ENCODE measurements at places on chromosomes 16 and 17.

- DNase-seq = peak; percentile 74
Measured at GRCh38 chr16:56848955-56849689, 15.9 kb upstream of the SLC12A3 start.

GRCh38 chr16:59339871-59340270, 605.8 kb upstream of the GOT2 start:
- no peak for DNase-seq

- no peak for DNase-seq
Measured at GRCh38 chr17:36863676-36864612, 73.3 kb upstream of the LHX1 start.

- no peak for DNase-seq
Measured at GRCh38 chr17:61532826-61533225, 58.2 kb downstream of the NACA2 start.

- DNase-seq = no peak
Measured at GRCh38 chr16:54051821-54052220, 234.8 kb downstream of the IRX3 start.

GRCh38 chr16:12009922-12010321, 33.4 kb downstream of the SNX29 start:
- no peak for DNase-seq

DNA sequence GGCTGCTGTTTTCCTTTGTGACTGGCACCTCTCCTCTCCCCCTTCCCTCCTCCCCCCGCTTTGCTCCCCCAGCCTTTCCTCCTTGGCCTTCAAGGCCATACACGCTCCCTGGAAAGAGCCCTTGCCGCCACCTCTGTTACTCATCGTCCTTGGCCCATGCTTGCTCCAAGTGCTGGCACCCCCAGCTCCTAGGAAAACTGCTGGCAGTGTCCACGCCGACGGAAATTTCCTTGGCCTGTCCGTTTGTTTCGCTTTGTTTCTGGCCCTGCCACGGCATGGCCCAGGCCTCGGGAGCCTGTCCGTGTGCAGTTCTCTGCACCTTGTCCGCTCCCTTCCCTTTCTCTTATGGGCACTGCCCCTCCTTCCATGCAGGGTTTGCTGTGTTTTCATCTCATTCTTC, 18.0 kb downstream of the CA5A start:
- no peak for DNase-seq

GRCh38 chr16:4994719-4995434, 36.7 kb downstream of the SEC14L5 start:
- no peak for DNase-seq

- no peak for DNase-seq
Measured at GRCh38 chr17:41029633-41030245, at the start of gene KRTAP1-4. TSS of gene KRTAP1-4 (minus strand) at chr17:41030195. CDS start at chr17:41030078, 117 bp downstream.

DNA sequence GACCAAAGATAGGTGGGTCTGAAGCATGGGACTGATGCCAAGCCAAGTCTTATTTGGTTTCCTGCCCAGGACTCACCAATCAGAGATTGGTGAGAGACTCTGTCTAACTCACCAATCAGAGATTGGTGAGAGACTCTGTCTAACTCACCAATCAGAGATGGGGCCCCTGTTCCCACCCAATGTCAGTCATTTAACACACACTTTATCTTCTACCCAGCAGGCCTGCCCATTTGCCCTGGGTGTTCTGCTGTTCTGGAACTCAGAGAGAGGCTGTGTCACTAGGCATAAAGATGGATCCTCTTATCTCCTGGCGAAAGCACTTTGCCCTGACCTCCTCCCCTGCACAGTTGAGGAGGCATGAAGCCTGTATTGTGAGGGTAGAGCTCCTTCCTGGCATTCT, 5.4 kb upstream of the RHOT1 start:
- DNase-seq = no peak

GRCh38 chr17:10758062-10758461, 28.2 kb upstream of the TMEM220 start:
- no peak for DNase-seq

DNA sequence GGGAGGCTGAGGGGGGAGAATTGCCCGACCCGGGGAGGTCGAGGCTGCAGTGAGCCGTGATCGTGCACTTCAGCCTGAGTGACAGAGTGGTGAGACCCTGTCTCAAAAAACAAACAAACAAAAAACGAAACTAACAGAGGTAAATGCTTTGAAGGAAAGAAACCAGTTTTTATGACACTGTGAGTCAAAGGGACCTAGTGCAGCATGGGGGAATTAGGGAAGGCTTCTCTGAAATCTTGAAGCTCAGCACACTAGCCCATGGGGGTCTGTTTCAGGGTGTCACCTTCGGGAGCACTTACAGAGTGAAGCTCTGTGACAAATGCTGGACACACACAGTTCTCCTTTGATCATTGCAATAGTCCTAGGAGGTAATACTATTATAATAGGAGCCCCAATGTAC, 16.6 kb downstream of the ITPRIPL2 start:
- no peak for DNase-seq

DNA sequence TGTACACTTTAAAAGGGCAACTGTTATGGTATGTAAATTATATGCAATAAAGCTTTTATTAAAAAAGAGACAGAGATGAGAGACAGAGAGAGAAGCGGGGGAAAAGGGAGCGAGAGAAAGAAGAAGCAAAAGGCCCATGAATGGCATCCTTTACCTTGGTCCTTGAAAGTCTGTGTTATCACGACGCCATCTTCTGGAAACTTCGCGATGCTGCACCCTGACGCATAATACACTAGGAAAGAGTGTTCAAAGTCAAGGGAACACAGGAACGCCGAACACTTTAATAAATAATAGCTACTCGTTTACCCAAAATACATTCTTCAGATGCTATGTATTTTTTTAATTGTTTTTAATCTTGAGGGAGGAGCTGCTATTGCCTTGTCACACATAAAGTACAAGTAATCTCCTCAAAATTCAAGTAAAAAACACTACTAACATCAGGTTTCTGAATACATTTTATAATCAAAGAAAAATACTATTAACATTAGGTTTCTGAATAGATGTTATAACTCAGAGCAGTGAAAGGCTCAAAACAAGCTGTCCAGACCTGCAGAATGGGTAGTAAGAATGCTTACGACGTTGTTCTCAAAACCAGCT, 23.0 kb upstream of the SLC38A8 start:
- DNase-seq = peak; percentile 55

DNA sequence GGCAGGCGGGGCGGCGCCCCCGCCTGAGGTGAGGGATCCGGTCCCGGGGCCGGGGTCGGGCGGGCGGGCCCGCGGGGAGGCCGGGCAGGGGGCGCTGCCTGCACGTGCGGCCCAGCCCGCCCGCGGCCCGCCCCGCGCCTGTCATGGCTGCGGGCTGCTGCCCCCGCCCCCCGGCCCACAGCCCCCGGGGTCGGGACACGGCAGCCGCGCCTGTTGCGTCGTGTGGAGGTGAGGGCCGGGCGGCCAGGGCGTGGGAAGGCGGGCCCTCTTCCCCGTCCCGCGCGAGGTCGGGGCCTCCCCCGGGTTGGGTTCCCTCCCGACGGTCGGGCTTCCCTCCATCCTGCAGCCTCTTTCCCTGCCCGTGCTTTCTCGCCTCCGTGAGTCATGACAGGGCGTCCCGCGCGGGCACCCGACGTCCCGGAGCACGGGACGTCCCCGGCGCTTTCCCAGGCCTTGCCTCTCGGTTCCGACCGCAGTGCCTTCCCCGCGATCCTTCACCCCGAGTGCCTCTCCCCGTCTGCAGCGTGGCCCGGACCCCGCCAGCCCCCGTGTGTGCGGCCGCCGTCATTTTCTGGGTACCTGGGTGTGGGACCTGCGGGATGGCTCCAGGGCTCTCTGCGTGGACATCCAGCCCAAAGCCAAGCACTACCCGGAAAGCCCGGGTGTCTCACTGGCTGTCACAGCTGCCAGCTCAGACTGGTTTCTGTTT, 76.7 kb downstream of the CHD9 start:
- peak; percentile 43 for DNase-seq

DNA sequence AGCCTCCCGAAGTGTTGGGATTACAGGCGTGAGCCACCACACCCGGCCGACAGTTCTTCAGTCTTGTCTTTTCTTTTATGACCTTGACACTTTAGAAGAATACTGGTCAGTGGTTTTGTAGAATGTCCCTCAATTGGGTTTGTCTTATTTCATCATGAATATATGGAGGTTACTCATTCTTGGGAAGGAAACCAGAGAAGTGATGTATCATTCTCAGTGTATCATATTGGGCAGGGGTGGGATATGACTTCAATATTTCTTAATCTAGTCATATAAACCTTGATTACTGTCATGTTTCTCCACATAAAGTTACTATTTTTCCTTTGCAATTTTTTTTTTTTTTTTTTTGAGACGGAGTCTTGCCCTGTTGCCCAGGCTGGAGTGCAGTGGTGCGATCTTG, 36.9 kb downstream of the SNTB2 start:
- no peak for DNase-seq

GRCh38 chr17:8162233-8162996, at the start of gene VAMP2:
TSS of gene VAMP2 (minus strand) at chr17:8162948. CDS start at chr17:8162879, 69 bp downstream.
- peak; percentile 74 for DNase-seq

DNA sequence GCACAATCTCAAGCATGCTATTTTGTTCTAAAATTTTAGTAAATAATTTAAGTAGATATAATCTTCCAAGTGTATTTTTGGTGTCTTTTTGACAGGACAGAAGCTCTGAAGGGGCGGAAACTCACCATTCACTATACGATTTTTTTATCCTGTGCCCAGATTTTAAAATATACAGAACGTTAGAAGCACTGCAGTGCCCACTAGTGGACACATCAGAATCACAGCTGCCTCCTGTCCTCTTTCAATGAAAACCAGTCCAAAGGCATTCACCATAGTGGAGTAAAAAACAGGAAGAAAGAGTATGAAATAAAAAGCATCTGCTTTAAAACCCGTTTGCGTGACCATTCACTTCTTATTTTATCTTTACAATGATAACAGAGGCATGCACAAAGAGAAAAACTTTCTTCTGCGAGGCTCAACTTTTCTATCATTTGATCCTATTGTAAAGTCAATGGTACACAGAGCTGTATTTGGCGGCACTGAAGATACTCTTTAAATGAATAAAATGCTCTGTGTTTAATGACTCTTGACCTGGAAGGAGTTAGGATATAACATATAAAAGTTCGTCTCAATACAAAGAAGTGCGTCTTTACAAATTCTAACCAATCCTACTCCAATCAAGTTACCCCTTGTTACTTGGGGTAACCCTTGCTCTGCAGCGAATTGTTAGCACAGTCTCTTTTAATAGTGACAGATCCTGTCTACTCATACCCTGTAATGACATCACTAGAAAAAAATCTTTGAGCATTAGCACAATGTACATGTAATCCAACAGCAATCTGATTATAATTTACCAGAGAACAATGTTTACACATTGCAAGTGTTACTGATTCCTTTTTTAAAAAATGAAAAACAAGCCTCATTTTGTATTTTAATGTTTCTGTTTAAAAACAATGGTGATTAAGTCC, 339.8 kb upstream of the PSMD7 start:
- DNase-seq = peak; percentile 2

DNA sequence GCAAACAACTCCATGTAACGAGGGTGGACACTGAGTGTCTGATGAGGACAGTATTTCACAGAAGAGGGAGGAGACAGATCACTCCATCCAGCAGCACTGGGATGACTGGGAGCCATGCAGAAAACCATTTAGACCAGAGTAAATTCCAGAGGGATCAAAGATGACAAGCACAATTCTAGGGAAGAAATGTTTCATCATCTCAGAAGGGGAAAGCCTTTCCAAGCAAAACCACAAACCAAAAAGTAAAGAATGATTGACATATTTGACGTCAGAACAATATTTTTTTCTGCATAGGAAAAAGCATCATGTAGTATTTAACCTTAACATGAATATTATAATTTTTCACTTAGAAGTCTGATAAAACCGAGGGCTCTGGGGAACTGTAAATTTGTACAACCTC, 4.8 kb downstream of the DNASE1 start:
- no peak for DNase-seq

DNA sequence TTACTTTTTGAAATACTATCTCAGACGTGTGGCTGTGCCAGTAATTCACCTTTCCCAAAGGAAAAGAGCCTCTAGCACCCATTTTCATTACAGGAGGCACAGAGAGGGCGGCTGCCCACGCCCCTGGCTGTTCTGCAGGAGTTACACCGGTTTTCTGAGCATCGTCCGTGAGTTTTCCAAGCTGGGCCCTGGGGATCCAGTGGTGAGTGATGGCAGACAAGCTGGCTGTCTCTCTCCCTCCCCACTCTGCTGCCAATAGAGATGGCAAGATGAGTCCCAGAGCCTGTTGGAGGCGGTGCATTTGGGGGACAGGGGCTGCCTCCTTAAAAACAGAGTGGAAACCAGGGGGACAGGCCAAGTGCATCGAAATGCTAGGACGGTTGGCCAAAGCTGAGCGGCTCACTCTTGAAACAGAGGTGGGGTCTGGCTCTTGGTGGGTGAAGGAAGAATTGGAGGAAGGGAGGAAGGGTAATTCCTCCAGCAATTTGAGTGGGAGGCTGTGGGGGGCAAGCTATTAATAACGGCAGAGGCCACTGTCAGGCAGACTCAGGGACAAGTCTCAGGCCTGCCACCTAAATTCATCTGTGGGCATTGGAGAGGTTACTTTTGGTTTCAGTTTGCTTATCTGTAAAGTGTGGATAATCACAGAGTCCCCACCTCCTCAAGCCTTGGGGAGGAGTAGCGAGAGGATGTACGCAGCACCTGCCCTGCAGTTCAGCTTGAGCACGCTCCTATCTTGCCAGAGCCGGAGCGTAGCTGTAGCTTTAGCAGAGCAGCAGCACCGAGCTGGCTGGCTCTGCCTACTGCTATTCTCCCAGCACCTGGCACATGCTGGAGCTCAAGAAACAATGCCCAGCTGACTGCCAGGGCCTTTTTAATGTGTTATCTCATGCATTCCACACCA, 7.5 kb upstream of the NOS2 start:
- DNase-seq = no peak

GRCh38 chr17:41917192-41917591, 1.6 kb downstream of the ACLY start:
- no peak for DNase-seq

GRCh38 chr17:69506489-69506888, 92.0 kb downstream of the MAP2K6 start:
- DNase-seq = no peak

DNA sequence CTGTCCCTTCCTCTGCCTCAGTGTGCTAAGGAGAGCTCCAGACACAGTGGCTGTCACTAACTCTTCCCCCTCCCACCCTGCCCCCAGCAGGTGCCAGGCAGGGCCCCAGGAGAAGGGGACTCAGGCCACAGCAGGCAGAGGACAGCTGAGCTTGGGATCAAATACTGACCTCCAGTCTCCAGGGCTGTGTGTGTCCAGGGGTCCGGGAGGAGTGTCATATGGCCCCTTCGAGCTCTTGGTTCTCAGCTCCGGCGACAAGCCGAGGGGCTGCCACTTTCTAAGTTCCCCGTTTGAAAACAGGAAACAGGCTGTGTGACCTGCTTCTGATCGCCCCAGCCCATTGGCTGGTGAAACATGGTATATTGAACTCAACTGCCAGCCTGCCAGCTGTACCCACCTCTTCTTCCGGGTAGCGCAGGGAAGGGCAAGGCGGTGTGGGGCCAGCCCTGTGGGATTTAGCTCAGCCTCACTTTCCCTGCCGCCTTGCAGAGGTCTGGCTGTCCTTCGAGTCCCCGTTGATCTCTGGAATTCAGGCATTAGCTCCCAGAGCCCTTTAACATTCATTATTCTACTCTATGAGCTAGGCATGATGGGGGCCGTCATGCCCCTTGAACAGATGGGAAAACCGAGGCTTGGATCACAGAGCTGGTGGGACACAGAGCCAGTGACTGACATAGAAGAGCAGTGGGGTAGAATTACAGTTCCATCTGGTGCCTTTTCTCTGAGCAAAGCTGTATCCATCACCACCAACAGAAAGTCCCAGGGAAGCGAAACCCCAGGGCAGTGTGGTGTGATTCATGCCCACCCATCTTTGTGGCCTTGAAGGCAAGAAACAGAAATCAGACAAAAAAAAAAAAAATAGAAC, at the start of gene SNX20:
Gene SNX20 (minus strand): TSS at position 292 of the 865 bp plus-strand sequence. CDS start 3,786 bp downstream, outside the sequence.
- peak; percentile 72 for DNase-seq

All from NCI-H2171 (cell line).